NCI-H146 (cell line): ENCODE measurements at places on chromosomes 13 and 19.
A peak's percentile ranks its signal among the peaks of the same experiment; 100 is the strongest.

- DNase-seq: no peak
Observed at GRCh38 chr13:74920361-74920760, 561.6 kb downstream of the TBC1D4 start.

GRCh38 chr13:41458761-41459431, 1.5 kb downstream of the RGCC start:
- DNase-seq: peak; percentile 10

GRCh38 chr19:52171321-52172169, at the start of gene ZNF836:
TSS of gene ZNF836 (minus strand) at chr19:52171621. CDS start at chr19:52168072, 3,549 bp downstream.
- DNase-seq: peak; percentile 87

DNA sequence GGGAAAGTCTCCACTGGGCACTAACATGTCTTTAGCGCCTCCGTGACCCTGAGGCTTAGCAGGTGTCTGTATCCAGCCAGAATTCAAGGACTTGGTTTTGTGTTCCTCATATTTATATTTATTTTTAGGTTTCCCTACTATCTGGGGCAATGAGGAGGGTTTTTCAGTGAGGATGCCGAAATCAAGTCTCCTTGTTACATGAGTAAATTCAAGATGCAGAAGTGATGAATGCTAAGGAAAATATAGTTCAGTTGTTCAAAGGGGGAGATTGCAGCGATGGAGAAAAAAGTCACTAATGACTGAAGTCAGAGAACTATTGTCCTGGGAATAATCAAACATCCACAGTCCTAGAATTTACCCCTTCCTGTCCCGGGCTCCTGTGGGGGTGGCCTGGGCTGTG, 791 bp upstream of the ADGRE2 start:
- no peak for DNase-seq

DNA sequence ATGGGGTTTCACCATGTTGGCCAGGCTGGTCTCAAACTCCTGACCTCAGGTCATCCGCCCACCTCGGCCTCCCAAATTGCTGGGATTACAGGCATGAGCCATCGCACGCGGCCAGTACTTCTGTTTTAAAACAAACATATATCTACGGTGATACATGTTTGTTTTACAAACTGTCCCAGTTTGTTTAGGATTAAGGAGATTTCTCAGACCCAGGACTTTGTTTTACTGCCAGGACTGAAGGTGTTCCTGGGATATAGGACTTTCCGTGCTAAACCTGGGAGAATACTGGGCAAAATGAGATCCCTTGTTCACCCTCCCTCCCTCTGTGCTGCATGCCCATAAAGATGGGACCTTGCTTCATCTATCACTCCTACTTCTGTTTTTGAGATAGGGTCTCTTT, 8.8 kb downstream of the NLRP8 start:
- DNase-seq: no peak

DNA sequence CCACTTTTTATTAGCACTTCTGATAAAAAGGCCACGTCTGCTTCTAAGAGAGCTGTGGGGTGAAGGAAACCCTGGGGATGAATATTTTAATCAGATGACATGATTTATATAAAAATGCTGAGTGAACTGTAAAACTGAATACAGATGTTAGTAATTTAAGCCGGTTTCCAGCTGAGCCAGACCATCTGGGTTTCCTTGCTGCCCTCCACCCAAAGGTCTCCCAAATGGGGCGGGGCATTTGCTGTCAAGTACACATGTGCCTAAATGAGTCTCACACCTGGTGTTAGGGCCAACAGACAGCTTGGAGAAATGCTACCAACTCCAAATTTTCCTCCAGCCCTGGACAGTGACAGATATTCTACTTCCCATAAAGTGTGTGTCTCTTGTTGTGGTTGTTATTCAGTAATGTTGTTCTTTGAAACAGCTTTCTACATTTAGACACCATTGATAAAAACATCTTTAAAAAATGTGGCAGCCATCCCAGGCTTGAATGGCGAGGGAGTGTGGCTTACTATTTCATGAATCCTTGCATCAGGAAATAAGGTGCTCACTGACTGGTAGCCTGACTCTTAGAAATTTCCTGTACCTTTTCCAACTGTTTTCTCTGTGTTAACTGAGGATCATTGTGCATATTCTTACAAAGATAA, 350.4 kb downstream of the MTUS2 start:
- no peak for DNase-seq

DNA sequence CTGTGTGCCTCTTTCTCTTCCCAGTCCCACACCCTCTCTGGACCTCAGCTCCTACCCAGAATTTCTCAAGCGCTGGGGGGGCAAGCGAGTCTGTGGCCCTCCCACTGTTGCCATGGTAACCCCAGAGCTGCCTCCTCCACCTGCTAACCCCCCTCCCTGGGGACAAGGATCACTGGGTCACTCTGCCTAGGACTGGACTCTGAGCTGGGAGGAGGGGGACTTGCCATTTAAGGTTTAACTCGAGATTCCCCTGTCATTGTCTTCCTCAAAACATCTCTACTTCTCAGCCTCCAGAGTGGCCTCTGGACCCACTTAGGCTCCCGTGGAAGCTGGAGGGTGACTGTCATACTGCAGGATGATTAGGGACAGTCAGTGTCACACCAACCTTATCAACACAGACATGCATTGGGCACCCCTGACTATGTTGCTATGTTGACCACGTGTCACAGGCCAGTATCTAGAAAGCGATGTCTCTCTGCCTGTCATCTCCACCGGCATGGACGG, 2.2 kb downstream of the PALM3 start:
- peak; percentile 25 for DNase-seq

DNA sequence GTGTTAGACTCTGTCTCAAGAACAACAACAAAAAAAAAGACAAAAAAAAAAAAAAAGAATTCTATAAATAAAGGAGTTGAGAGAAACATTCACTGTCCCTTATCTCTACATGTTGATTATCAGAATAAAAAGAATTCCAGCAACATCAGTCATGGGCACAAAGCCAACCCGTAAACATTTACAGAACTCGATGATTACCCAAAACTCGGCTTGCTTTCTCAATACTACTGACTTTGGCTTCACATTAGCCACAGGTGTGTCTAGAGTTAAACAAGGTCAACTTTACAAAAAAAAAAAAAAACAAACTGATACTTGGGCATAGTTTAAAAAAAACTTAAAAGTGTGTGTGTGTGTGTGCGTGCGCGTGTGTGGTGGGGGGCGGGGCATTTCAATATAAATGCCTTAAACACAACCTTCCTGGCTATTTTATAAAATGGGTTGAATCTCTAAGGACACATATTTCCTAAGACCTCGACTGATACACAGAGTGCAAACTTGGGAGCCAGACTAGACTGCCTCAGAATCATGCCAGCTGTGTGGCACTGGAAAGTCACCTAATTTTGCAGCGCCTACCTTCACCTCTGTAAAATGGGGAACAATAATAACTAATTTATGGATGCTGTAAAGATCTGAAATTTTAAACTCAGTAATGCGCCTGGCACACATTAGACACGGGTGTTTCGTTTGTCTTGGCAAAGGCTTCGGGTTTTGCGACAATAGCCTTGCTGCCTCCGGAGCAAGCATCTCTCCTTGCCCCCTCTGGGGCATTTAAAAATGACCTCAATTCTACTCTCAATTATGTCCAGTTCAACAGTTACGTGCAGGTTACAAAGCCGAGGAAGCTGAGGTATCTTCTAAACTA, 922 bp downstream of the EBPL start:
- peak; percentile 56 for DNase-seq

DNA sequence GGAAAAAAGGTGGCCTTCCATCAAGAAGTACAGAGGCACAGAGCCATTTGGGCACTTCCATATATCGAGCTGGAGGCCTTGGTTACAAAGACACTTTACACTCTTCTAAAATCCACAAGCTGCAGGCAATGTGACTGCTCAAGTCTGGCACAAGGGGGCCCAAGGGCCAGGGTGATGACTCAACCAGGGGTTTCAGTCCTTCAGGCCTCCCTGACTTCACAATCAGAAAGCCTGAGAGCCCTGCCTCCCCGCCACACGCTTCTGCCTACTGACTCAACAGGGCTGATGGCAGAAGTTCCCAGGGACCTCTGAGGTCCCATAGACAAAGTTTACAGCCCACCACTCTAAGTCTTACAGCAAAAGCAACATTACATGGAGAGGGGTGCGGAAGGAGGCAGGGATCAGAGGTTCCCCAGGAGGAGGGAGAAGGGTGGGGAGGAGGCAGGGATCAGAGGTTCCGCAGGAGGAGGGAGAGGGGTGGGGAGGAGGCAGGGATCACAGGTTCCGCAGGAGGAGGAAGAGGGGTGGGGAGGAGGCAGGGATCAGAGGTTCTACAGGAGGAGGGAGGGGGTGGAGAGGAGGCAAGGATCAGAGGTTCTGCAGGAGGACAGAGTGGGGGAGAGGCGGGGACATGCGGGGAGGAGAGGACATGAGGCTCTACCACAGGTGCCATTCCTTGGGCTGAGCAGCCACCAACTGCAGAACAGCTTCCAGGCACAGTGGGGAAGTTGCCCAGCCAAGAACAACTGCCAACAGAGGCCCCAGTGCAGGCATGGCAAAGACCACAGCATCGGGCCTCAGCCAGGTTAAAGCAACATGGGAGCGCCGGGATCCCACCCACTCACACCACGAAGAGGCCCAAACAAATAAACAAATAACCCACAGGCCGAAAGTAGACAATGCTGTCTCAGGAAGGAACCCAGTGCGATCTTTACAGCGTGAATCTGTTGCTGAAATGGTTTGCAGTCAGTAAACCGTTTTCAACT, 52.0 kb downstream of the SLC7A1 start:
- no peak for DNase-seq

GRCh38 chr13:95564091-95564490, 11.6 kb downstream of the CLDN10 start:
- DNase-seq: no peak

GRCh38 chr19:56218961-56219360, 16.9 kb downstream of the ZSCAN5C start:
- no peak for DNase-seq

GRCh38 chr13:87311165-87311564, 360.0 kb upstream of the SLITRK5 start:
- DNase-seq: no peak
